GM03348 (cell line): ENCODE measurements at places on chromosomes 16 and 17.
A peak's percentile ranks its signal among the peaks of the same experiment; 100 is the strongest.

- DNase-seq: no peak
These were observed 9.4 kb downstream of the MPP3 start for GRCh38 chr17:43823350-43824084.

- no peak for DNase-seq
These were observed 3.0 kb downstream of the ST6GALNAC2 start for GRCh38 chr17:76582660-76583059.

DNA sequence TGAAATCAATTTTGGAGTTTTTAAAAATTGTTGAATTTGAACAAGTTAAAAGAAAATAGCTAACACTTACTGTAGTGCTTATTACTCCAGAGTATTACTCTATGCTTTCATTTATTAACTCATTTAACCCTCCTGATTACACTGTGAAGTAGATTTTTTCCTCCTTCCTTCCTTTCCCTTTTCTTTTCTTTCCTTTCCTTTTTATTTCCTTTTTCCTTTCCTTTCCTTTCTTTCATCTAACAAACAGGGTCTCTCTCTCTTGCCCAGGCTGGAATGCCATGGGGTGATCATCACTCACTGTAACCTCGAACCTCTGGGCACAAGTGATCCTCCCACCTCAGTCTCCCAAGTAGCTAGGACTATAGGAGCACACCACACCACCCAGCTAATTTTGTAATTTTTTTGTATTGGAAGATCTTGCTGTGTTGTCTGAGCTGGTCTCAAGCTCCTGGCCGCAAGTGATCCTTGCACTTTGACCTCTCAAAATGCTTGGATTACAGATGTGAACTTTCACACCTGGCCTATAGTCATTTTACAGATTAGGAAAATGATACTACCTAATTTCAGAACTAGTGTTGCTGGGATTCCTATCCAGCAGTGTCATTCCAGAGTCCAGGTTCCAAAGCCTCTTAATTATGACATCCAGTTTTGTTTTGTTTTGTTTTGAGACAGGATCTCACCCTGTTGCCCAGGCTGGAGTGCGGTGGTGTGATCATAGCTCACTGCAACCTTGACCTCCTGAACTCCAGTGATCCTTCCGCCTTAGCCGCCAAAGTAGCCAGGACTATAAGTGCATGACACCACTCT is 59.9 kb downstream of the TAOK1 start:
- DNase-seq: no peak

- DNase-seq: no peak
These were observed 131.3 kb downstream of the CBLN1 start for GRCh38 chr16:49150341-49150740.

DNA sequence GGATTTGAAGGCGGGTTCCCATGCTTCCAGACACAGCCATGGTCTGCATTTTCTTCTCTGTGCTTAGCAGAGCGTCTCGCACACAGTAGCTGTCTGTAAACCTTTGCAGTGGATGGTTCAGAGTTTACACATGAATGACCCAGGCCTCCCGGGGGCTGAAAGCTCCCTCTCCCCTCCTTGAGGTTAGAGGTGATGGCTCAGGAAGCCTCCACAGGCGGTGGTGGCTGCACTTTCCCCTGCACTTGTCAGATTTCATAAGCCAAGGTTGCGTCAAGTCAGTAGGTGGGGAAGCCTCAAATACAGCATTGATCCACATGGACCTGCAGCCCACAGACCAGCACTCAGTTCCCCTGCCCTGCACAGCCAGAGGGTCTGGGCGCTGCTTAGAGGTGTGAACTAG is 211.9 kb downstream of the KATNIP start:
- DNase-seq: no peak

DNA sequence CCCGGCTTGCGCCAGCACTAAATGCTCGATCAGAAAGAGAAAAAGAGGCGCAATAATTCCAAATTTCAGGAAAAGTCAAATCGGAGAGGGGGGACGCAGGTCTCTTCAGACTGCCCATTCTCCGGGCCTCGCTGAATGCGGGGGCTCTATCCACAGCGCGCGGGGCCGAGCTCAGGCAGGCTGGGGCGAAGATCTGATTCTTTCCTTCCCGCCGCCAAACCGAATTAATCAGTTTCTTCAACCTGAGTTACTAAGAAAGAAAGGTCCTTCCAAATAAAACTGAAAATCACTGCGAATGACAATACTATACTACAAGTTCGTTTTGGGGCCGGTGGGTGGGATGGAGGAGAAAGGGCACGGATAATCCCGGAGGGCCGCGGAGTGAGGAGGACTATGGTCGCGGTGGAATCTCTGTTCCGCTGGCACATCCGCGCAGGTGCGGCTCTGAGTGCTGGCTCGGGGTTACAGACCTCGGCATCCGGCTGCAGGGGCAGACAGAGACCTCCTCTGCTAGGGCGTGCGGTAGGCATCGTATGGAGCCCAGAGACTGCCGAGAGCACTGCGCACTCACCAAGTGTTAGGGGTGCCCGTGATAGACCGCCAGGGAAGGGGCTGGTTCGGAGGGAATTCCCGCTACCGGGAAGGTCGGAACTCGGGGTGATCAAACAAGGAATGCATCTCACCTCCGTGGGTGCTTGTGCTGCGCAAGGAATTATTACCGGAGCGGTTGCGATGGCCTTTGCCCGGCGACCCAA is 4.0 kb upstream of the DLX4 start:
- DNase-seq: no peak

DNA sequence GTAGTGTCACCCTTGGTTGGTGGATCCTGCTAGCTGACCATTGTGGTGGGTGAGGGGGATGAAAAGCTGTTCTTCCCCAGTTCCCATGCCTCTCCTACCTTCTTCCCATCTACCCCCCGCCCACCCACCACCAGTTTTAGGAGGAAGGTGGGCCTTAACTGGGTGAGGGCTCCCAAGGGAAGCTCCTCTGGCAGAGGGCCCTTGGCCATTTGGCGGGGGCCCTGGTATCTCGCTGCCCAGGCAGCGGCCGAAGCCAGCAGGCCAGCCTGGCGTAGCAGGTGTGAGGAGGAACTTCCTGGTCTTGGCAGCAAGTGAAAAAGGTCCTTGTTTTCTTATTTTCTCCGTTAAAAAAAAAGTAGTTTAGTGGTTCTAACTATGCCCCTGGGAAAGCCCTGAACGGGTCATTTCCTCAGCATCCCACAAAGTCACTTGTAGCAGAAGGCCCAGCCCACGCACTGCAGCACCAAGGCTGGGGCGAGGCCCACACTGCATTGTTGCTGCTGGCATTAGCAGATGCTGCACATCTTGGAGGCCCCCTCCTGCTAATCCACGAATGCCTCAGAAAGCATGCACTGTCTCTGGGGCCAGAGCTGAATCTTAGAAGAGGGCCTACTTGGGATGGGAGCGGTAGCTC is 72.5 kb downstream of the MPRIP start:
- peak; percentile 31 for DNase-seq

GRCh38 chr16:89909777-89910716 is 8.6 kb upstream of the MC1R start:
- peak; percentile 91 for DNase-seq

- no peak for DNase-seq
These were observed 53.4 kb downstream of the ABCC12 start for GRCh38 chr16:48102083-48103008.

DNA sequence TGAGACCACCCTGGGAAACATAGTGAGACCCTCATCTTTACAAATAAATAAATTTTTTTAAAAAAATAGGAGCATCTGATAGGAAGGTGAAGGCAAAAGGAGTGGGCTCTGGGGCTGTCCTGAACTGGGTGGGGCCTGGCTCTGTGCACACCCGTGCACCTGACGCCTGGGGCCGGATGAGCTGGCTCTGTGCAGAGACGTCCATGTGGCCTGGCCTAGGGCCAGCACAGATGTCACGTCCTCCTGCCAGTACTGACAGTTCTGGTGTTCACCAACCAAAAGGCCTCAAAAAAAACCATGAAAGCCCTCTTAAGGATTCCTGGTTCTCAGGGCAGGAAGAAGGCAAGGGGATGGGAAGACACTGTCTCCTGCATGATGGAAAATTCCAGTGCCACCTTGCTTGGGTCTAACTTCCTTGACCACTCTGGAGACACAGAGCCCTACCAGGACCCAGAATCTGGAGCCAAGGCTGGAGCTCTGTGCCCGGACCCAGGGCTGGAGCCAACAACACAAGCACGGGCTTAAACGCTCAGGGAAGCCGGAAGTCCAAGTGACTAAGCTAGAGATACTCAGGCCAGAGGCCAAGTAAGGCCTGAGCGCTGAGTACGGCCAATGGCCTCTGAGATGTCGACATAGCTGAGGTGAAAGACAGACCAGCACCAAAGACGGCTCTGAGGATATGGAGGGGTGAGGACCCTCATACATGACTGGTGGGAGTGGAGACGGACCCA is 32.9 kb downstream of the COPRS start:
- DNase-seq: no peak

- no peak for DNase-seq
These were observed 2.2 kb downstream of the MT3 start for GRCh38 chr16:56591377-56592060.

- peak; percentile 76 for DNase-seq
These were observed at the start of gene COPZ2 for GRCh38 chr17:48037036-48037837. TSS of gene COPZ2 (minus strand) at chr17:48037797. CDS start at chr17:48037777, 20 bp downstream.

- DNase-seq: no peak
These were observed 2.3 kb downstream of the SALL1 start for GRCh38 chr16:51148678-51149228.

GRCh38 chr17:83183145-83183948 is 103.9 kb downstream of the METRNL start:
- DNase-seq: no peak

DNA sequence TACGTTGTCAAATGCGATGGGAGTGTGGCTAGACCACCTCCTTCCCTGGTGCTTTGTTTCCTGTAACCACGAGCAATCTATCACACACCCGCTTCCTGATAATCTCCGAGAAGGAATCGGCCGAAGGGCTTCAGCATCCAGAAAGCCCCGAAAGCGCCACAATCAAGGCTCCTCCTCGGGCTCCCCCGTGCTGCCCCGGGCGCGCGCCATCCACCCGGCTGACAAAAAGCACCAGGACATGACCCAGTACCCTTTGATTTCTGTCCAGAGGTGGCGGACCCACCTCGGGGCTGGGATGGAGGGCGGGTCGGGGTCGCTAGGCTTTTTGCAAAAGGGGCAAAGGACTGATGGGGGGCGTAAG is 743 bp upstream of the ARMC7 start:
- no peak for DNase-seq

- DNase-seq: no peak
These were observed 214.0 kb upstream of the CIBAR2 start for GRCh38 chr16:85326113-85326793.

GRCh38 chr17:7129311-7129710 is 14.7 kb upstream of the ASGR2 start:
- no peak for DNase-seq

DNA sequence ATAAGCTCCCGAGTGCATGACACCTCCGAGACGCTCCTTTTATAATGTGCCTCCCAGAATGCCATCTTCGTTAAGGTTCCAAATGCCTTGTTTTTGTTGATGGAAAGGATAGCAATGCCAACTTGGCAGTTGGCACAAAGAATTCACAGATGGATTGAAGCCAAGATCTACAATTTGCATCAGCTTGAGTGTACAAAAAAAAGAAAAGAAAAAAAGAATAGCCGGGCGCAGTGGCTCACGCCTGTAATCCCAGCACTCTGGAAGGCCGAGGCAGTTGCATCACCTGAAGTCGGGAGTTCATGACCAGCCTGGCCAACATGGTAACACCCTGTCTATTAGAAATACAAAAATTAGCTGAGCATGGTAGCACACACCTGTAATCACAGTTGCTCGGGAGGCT is 7.6 kb downstream of the TBC1D16 start:
- DNase-seq: no peak

- no peak for DNase-seq
These were observed 35.4 kb upstream of the HAPSTR1 start for GRCh38 chr16:9056061-9056460.

DNA sequence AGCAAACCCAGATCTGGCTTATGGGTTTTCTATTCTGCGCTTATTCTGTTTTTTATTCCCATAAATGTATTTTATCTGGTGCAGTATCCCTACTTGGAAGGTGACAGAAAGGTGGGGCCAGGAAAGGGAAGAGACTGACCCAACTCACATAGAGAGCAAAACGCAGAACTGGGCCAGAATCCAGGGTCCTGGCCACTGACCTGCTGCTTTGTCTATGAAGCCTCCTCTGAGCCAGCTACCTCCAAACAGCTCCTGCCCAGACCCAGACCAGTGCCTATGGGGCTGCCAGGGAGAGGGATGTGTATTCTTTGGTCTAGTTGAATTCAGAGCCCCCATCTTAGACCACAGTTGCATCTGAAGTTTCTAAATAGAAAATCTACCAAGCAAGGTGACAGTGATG is 36.4 kb upstream of the CES5A start:
- DNase-seq: no peak

DNA sequence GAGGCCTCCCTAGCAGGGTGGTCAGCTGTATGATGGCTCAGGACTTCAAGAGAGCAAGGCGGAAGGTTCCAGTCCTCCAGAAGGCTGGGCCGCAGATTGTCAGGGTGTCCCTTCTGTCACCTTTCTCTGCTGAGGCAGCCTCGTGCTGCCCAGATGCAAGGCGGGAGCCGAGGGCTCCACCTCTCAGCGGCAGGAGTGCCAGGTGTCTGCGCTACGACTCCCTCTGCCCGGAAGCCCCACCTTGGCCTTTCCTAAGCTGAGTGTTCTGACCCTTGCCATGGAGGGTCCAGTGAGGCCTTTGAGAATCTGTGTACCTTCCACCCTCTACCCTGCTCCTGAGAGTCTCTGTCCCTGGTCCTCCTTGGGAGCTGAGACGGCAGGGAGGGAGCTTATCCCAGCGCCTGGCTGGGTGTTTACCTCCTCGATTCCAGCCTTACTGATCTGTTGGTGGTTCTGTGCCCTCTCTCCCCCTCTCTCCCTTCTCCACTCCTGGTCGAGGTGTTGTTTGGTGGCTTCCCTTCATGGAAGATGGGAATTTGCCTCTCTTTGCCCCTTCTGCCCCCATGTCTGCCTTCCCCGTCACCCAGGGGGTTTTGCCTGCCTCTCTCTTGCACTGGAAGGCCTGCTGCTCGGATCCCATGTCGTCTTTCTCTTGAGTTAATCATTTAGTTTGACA is 2.2 kb upstream of the ZNF750 start:
- no peak for DNase-seq

DNA sequence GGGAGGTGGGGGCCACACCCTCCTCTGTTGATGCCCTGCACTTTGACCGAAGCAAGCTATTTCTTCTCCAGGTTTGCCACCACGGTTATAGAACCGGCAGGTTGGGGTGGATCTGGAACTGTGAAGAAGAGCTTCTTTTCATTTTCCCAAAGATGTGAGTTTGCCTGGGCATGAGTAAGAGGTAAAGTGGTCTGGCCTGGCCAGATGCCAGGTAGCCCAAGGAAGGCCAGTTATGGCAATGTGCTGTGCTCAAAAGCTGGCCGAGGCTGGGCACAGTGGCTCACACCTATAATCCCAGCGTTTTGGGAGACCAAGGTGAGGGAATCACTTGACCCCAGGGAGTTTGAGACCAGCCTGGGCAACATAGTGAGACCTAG is 18.7 kb downstream of the ATP6V0D1 start:
- DNase-seq: no peak

DNA sequence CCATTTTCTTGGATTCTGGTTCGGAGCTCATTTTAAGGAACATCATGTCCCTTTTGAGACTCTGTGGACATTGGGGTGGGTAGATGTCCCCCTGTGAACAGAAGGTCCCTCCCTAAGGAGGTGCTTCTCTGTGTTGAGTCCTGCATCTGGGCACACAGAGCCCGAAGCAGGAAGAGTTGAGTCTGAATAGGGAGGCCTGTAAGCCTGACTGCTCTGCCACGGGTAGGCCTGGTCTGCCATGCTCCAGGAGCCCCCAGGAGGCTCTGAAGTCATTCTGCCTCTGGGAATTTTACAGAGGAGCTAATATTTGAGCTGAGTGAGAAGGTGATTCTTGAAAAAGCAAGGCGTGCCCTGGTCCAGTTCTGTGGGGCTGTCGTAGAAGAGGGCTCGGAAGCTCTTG is 50.6 kb downstream of the TENT4B start:
- no peak for DNase-seq
